T-helper 17 cell (primary cell): ENCODE measurements at places on chromosomes 6 and 20. TPM values are rescaled to one million over a fixed set of nuclear protein-coding genes. Genes with fewer than 3 reads are reported as not detected.

The RAD21L1 gene
- total RNA-seq, result not detected

The MCHR2 gene
- not detected for total RNA-seq

The OR2J1 gene
- not detected for total RNA-seq

DNA sequence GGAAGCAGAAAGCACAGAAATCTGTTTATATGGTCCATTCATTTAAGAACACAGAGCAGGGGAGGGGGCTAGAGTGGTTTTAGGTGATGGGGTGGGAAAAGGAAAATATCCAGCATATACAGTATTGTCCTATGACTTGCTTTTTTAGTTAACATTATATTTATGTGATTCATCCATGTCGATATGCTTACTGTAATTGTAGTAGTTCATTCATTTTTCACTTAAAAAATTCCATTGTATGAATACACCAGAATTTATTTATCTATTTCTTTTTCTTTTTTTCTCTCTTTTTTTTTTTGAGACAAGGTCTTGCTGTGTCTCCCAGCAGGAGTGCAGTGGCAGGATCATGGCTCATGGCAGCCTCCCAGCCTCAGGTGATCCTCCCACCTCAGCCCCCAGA lies 9.6 kb upstream of the PRIM2 start:
- no peak for DNase-seq
- H3K27me3 ChIP-seq, result peaks cover 39% of the 10 kb centered on the region
- H3K4me3 ChIP-seq, result no peak overlapping the region
- no peaks in the 10 kb centered on the region for H3K4me1 ChIP-seq
- H3K27ac ChIP-seq, result no peak overlapping the region

- H3K36me3 ChIP-seq, result no peaks in the 10 kb centered on the region
- H3K4me1 ChIP-seq, result no peaks in the 10 kb centered on the region
- H3K27ac ChIP-seq, result no peak overlapping the region
- no peak overlapping the region for H3K4me3 ChIP-seq
- peaks cover 8% of the 10 kb centered on the region for H3K27me3 ChIP-seq
These were observed 187.2 kb downstream of the TFAP2C start for GRCh38 chr20:56816349-56816748.

DNA sequence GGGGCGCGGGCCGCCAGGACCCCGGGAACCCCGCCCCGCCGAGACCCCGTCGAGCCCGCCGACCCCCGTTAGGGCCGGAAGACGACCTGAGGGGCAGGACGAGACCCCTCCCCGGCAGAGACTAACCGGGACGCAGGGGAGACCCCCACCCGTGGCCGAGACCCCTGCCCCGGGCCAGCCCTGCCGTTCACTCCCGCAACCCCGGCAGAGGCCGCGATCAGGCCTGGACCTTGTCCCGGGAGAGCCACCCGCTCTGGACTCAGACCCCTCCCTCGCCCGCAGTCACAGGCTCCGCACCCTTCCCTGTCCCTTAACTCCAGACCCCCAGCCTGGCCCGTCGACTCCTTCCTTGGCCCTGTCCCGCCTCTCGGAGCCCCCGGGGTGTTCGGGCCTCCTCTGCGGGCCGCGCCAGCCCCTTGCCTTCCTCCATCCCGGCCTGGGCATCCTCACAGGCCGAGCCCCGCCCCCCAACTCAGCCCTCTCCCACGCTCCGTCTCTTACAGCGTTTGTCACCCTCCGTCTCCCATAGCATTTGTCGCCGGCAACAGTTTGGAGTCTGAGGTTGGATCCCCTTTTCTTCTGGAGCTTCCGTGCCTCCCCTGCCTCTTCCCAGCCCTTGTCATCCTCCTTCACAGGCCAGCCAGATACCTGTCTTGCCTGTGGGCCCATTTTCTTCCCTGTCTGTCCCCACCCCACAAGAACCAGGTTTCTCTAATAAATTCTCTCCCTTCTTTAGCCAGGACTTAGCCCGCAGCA lies 569 bp downstream of the TCEA2 start:
- no peaks in the 10 kb centered on the region for H3K36me3 ChIP-seq
- peaks cover 37% of the 10 kb centered on the region for H3K4me1 ChIP-seq
- H3K27me3 ChIP-seq, result no peaks in the 10 kb centered on the region
- H3K27ac ChIP-seq, result peak overlapping the region; percentile 83

DNA sequence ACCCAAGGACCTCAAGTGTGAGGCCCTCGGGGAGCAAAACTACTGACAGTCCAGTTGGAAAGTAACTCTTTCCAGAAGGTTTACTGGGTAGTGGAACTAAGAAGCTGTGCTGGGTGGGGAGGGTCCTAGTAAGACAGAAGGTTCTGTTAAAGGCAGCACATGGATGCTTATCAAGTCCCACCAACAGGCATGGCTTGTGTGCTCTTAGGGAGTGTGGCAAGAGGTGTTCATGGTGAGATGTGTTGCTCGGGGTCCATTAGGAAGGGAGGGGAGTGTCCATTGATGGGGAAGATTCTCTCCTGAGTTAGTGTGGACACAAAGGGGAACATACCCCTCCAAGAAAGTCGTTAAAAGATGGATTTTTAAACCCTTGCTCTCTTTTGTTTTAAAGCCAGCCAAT lies 120.6 kb downstream of the LY86 start:
- no peak overlapping the region for H3K4me3 ChIP-seq
- no peak for DNase-seq
- peaks cover 54% of the 10 kb centered on the region for H3K27me3 ChIP-seq
- H3K4me1 ChIP-seq, result peaks cover 7% of the 10 kb centered on the region

DNA sequence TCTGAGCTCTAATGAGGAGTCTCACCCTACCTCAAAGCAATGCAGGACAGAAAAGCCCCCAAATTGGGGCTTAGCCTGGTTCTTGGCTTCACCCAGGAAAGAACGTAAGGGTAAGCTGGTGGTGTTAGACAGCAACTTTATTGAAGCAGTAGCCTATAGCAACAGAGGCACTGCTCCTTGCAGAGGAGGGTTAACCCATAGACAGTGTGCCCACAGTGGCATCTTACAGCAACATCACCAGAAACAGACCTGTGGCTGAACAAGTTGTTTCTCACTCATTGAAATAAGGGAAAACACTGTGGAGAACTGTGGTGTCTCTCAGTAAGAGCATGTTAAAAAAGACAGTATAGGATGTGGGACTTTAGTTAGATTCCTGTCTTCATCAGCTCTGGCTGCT lies 80.4 kb upstream of the SPTLC3 start:
- peaks cover 4% of the 10 kb centered on the region for H3K4me1 ChIP-seq
- no peak overlapping the region for H3K4me3 ChIP-seq
- H3K36me3 ChIP-seq, result peaks cover 2% of the 10 kb centered on the region
- DNase-seq, result no peak
- H3K27ac ChIP-seq, result no peak overlapping the region

DNA sequence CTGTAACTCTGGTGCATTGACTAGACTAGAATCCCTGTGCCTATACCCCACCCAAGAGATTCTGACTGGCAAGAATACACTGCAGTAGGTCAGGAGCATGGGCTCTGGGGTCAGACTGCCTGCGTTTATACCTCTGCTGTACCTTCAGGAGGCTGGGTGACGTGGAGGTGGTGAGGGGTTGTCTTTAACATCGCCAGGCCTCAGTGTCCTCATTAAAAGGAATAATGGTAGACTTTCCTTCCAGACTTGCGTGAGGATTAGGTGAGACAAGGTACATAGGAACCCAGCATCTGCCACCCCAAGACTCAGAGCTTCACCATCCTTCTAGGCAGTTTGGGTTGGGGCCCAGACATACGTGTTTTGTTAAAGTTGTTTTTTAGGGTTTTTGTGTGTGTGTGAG lies 44.3 kb downstream of the TM9SF4 start:
- peaks cover 8% of the 10 kb centered on the region for H3K36me3 ChIP-seq
- H3K27ac ChIP-seq, result no peak overlapping the region
- no peaks in the 10 kb centered on the region for H3K27me3 ChIP-seq
- no peak overlapping the region for H3K4me3 ChIP-seq

DNA sequence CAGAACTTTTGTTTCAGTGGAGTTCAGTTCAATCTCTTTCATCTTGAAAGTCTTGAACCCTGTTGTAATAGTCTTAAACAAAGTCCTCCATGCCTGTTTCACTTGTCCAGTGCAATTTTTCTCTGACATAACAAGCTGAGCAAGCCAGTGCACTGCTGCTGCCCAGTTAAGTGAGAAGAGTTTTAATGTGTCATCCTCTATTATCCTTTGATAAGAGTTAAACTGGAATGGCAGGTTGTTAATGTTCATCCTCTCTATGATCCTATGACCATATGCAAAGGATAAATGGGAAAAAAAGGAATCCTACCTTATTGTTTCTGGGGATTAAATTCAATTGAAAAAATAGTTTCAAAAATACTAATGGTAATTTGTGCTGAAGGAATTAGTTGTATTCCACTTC lies 197.5 kb downstream of the FRK start:
- no peaks in the 10 kb centered on the region for H3K4me1 ChIP-seq
- no peak overlapping the region for H3K4me3 ChIP-seq
- no peak overlapping the region for H3K27ac ChIP-seq
- no peaks in the 10 kb centered on the region for H3K36me3 ChIP-seq

GRCh38 chr20:16082051-16082550 lies 491.1 kb downstream of the KIF16B start:
- no peaks in the 10 kb centered on the region for H3K27me3 ChIP-seq
- no peak overlapping the region for H3K27ac ChIP-seq
- H3K4me1 ChIP-seq, result no peaks in the 10 kb centered on the region
- H3K36me3 ChIP-seq, result no peaks in the 10 kb centered on the region
- no peak for DNase-seq
- H3K4me3 ChIP-seq, result no peak overlapping the region

DNA sequence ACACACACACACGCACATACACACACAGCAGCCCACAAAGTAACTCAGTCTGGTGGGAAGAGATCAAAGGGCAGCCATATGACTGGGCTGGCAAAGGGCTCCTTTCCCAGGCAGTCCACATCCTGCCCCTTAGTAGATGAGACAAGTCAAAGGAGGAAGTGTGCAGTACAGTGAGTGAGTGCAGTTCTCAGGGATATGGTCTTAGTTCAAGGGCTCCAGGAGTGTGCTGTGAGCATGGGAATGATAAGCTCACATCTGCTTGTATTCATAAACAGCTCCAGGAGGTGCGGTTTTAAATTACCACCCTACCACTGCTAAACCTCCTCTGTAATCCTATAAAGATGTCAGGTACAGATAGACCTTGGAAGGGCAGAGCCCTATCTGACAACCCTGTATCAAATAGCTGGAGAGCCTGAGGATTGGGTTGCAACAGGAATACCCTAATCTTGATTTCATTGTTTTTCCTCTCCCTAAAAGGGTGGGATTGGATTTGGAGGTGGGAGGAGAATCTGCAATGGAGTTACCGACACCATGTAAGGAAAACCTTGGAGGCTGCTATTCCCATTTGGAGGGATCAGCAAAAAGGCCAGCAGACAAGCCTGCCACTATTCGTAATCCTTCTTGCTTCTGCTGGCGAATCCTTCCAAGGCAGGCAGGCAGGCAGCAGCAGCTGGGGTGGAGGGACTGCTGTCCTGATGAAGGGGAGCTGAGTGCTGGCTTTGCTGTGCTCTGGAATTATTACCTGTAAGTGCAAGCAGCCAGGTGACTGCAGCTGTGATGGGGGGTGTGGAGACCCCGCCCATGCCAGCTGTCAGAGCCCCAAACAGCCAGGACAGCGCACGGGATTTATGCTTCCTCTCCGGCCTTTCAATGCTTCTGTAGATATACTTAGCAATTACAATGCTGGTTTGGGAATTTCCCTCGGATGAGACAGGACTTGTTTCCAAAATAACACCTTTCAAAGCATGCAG lies 342.7 kb downstream of the PRL start:
- no peak for DNase-seq
- H3K27ac ChIP-seq, result no peak overlapping the region
- peaks cover 2% of the 10 kb centered on the region for H3K36me3 ChIP-seq
- H3K4me1 ChIP-seq, result no peaks in the 10 kb centered on the region
- no peaks in the 10 kb centered on the region for H3K27me3 ChIP-seq

GRCh38 chr6:44096612-44097011 lies 30.6 kb downstream of the MRPL14 start:
- peaks cover 19% of the 10 kb centered on the region for H3K4me1 ChIP-seq
- peak overlapping the region; percentile 36 for H3K4me3 ChIP-seq
- H3K36me3 ChIP-seq, result peaks cover 7% of the 10 kb centered on the region
- peak overlapping the region; percentile 80 for H3K27ac ChIP-seq

DNA sequence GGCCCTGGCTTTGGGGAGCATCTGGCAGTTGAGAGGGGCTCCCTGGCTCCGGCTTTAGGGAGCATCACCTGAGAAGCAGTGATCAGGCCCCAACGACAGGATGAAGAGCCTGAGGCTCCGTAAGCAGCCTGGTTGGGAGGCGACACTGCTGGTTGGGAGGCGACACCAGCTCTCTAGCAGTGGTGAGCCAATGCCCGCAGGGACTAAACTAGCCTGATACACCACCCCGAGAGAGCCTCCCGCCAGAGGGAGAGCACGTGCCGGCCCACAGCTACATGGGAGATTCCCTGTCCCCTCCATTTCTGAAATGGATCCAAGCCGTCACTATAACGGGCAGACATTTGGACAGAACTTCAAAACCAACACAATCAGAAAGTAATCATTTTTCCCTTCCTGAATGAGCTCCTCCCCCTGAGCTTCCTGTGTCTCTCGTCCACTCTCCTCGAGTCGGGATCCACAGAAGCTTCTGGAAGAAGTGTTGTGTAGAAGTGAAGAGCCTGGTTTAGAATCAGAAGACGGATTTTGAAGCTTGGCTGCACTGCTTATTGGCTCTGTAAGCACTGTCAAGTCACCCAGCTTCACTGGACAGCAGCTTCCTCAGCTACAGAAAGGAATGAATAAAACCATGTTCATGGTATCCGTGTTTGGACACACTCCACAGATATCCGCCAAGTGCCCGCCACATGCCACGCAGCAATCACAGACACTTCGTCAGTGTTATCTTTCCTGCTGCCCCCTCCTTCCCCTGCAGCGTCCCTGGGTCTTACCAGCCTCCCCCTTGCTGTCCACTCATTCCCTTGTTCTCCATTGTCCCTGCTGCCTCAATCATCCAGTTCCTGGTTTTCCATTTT lies 199.6 kb downstream of the TTLL2 start:
- peaks cover 70% of the 10 kb centered on the region for H3K27me3 ChIP-seq
- DNase-seq, result no peak
- peaks cover 4% of the 10 kb centered on the region for H3K36me3 ChIP-seq
- H3K27ac ChIP-seq, result no peak overlapping the region
- H3K4me3 ChIP-seq, result no peak overlapping the region

- H3K4me1 ChIP-seq, result peaks cover 17% of the 10 kb centered on the region
- peak overlapping the region; percentile 12 for H3K4me3 ChIP-seq
- H3K27me3 ChIP-seq, result no peaks in the 10 kb centered on the region
- H3K36me3 ChIP-seq, result no peaks in the 10 kb centered on the region
- DNase-seq, result no peak
These were observed 42.3 kb upstream of the NAA20 start for GRCh38 chr20:19974630-19975435.

GRCh38 chr6:37251211-37251780 lies 6.3 kb upstream of the TBC1D22B start:
- H3K36me3 ChIP-seq, result peaks cover 2% of the 10 kb centered on the region
- no peaks in the 10 kb centered on the region for H3K4me1 ChIP-seq
- DNase-seq, result no peak
- H3K27ac ChIP-seq, result no peak overlapping the region
- H3K27me3 ChIP-seq, result peaks cover 54% of the 10 kb centered on the region
- H3K4me3 ChIP-seq, result no peak overlapping the region

- peaks cover 28% of the 10 kb centered on the region for H3K4me1 ChIP-seq
- DNase-seq, result no peak
- H3K27ac ChIP-seq, result no peak overlapping the region
- peaks cover 26% of the 10 kb centered on the region for H3K27me3 ChIP-seq
- no peaks in the 10 kb centered on the region for H3K36me3 ChIP-seq
- H3K4me3 ChIP-seq, result peak overlapping the region; percentile 74
These were observed 105.9 kb downstream of the TOX2 start for GRCh38 chr20:44020406-44021148.
